GM23248 (cell line): ENCODE measurements at places on chromosomes 1 and 21. TPM values are rescaled to one million over a fixed set of nuclear protein-coding genes. Genes with fewer than 3 reads are reported as not detected.
A peak's percentile ranks its signal among the peaks of the same experiment; 100 is the strongest.

The ACBD6 gene
- total RNA-seq = 27.3 and 45.9 TPM in 2 replicates

The NBPF12 gene
- total RNA-seq = 4.5 and 6.2 TPM in 2 replicates

GRCh38 chr1:177023249-177023648 lies 141.3 kb downstream of the ASTN1 start:
- no peaks in the 10 kb centered on the region for H3K27me3 ChIP-seq
- no peaks in the 10 kb centered on the region for H3K4me1 ChIP-seq
- DNase-seq = no peak
- H3K4me3 ChIP-seq = no peak overlapping the region
- H3K36me3 ChIP-seq = no peaks in the 10 kb centered on the region

DNA sequence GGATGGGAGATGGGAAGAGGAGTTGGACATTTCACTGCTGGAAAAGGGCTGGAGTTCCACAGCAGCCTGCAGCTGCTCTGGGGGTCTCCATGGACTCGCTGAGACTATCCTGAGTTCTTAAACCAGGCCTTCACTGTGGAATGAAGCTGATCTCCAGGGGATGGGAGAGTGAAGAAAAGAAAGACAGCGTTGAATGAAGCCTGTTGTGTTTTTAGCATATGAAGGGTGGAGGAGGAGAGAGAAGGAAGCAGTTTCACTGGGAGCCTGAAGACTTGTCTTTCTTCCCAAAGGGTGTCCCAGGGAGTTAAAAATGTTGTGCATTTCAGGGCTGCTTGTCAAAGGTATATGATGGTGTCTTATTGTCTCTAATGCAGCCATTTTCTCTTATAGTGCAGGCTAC lies 9.2 kb downstream of the ROR1 start:
- H3K4me3 ChIP-seq = no peak overlapping the region
- H3K4me1 ChIP-seq = peaks cover 10% of the 10 kb centered on the region; the same call in 1 of the 2 replicates
- DNase-seq = no peak
- no peaks in the 10 kb centered on the region for H3K27me3 ChIP-seq
- H3K27ac ChIP-seq = no peak overlapping the region
- no peaks in the 10 kb centered on the region for H3K36me3 ChIP-seq

DNA sequence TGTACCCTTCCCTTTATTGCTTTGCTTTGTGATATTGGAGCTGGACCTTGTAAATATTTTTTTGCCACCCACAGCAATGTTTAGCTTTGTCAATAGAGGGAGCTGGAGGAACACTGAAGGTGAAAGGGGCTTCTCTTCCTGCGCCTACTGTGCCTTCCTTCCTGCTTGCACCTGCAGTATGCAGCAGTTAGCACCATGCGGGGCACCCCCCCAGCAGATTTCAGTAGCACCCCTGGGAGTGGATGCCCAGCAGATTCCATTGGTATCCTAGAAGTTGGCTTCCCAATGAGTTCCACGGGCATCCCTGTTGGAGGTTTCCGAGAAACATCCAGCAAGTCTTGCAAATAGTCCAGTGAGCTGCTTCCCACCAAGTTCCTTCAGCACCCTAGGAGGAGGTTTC lies 25.6 kb downstream of the S100A10 start:
- H3K4me1 ChIP-seq = peaks cover 22% of the 10 kb centered on the region
- no peaks in the 10 kb centered on the region for H3K27me3 ChIP-seq
- H3K36me3 ChIP-seq = no peaks in the 10 kb centered on the region
- DNase-seq = peak; percentile 72
- no peak overlapping the region for H3K4me3 ChIP-seq

DNA sequence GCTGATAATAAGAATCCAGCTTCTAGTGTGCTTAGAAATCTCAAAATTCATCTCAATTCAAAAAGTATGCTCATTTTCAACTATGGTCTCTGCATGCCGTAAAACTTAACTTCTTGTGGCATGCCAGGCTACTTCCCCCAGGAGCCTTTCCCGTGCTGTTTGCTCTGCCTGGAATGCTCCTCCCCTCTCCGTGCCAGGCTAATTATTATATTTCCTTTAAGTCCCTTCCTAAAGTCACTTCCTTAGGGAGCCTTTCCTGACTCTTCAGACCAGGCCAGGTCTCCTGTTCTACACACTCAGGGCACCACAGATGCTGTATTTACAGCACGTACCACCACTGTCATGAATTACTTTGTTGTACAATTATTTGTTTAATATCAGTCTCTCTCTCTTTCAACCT lies 67.1 kb upstream of the PPP2R5A start:
- no peaks in the 10 kb centered on the region for H3K27me3 ChIP-seq
- H3K27ac ChIP-seq = no peak overlapping the region
- no peak overlapping the region for H3K4me3 ChIP-seq
- peaks cover 18% of the 10 kb centered on the region for H3K4me1 ChIP-seq
- H3K36me3 ChIP-seq = no peaks in the 10 kb centered on the region

GRCh38 chr21:42439284-42440186 lies 35.8 kb downstream of the UBASH3A start:
- H3K27ac ChIP-seq = no peak overlapping the region
- H3K36me3 ChIP-seq = no peaks in the 10 kb centered on the region
- H3K27me3 ChIP-seq = no peaks in the 10 kb centered on the region
- H3K4me1 ChIP-seq = no peaks in the 10 kb centered on the region
- no peak for DNase-seq
- no peak overlapping the region for H3K4me3 ChIP-seq

DNA sequence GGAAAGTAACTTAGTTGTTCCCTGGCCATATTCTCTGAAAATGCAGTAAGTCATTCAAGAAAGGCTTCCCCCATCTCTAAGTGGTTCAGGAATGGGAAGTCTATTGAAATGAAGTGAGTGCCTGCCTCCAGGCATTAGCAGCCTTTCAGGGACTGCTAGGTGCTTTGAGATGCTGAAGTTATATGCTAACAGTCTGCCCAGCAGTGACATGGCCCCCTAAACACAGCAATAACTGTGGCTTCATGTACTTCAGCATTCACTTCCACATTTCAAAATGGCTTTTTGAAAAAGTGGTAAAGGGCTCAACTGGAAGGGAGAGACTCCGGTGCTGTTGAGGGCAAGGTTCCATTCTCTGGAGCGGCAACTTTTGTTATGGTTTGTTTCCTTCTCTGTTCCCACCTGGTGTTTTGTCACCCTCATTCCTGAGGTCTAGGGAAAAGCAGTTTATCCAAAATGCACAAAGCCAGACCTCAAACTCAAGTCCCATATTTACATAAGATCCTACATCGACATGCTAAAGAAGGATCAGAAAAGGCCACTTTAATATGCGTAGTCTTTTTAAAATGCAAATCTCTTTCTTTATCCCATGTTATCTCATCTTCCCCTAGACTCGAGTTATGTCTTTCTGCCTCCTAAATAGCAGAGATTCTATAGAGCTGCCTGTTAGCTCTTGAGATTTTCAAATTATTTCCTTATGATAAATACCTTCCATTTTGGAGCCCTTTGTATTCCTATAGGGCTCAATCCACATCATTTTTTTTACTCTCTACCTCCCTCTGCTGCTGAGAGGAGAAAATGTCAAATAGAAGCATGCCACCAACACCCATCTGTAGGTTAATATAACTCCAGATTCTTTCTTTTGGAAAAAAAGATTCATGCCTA lies 34.2 kb upstream of the LRRC8C start:
- H3K27ac ChIP-seq = no peak overlapping the region
- DNase-seq = peak; percentile 59
- no peaks in the 10 kb centered on the region for H3K36me3 ChIP-seq
